Stimulated activated CD8-positive, alpha-beta memory T cell treated with anti-CD3 and anti-CD28 coated beads, Interleukin-15, amount 100 ng/mL, for 4 hours (primary cell): ENCODE measurements at places on chromosomes 4 and X.

DNA sequence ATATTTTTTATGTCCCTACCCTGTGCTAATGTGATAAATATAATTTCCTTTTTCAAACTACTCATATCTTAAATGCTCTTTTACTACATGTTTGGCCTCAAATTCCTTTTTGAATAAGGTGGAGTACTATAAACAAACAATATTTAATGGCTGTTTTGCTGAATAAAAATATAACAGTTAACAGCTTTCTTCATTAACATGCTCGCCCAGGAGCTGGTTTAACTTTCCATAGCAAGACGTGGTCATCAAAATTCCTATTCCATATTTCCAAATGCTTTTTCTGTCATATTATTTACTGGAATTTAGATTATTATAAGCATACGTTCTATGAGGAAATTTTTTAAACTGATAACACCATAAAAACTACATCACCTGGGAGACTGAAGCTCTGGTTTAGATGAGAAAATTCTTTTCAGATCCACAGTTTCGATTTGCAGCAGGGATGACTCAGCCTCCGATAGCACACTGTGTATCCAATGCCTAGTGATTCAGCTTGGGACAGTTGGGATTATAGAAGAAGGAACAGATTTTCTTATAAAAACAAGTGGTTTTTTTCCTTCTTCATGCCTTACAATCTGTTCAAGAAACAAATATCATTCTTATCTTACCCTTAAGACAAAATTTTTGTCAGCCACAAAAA lies 129.1 kb downstream of the FBXO8 start:
- DNase-seq: no peak

DNA sequence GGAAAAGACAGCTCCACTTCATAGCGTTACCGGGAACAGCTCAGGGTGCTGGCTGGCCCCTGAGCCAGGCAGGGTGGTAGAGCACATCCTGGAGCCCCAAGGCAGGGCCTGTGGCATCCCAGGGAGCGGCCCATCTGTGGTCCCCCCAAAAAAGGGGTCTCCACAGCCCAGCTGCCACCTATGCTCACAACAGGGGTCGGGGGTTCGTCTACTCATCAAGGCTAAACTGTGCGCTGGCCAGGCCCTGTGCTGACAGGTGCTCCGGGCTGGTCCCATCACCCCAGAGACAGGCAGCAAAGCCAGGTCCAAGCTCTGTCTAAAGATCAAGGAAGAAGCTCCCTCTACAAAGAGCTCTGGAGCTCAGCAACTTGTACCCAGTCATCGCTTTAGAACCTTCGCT lies 77.9 kb downstream of the DCTD start:
- DNase-seq: no peak

- DNase-seq: no peak
Observed at GRCh38 chr4:40596522-40596921, 33.1 kb downstream of the RBM47 start.

GRCh38 chr4:138775890-138776289 lies 239.7 kb upstream of the NOCT start:
- no peak for DNase-seq

DNA sequence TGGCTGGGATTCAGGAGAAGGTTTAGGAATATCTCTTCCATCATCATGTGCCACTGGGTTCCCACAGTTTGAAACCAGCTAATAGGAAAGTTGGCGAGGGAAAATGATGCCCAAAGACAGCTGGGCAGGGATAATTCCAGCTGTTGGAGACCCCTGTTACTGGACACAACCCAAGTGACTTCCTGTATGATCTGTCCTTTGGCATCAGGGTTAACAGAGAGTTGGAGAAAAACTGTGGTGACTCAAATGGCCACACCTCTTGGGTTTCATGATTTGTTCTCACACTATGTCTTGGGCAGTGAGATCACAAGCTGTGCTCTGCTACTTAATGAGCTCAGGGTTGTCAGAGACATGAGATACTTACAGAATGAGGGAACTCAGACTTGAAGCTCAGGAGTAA lies 3.8 kb downstream of the FGF16 start:
- DNase-seq: no peak

DNA sequence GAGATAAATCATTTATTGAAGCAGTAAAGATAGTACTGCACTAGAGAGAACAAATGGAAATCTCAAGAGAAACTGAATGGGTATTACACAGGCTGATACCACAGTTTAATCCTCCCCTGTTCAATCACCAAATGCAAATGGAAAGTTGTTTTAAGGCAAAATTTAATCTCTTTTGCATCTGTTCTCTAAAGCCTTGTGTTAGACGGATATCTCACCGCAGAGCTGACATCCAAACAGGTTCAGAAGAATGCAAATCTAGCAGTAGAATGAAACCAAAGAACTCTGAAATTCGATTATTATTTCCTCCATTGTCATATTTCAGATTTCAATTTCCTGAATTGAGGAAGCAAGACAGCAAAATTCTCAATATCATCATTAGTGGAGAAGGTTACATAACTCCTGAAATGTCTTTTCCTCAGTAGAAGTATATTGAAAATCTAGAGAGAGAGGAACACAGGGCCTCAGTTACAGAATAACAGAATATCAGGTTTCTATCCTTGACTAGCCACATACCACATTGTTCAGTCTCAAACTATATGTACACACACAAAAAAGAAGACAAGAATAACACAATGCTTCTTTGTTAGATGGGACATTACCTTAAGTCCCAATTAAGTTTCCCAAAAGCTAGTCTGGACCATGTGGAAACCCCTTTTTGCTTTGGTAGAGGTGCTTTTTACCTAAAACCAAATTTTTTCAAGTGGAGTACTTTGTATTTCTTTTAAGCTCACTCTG lies 94.1 kb upstream of the BANK1 start:
- no peak for DNase-seq

GRCh38 chr4:164423819-164424218 lies 330.1 kb upstream of the SMIM31 start:
- DNase-seq: no peak

- DNase-seq: no peak
Observed at GRCh38 chr4:86818841-86819240, 30.3 kb downstream of the SLC10A6 start.
